NCI-H510A treated with DMSO at 0.1 percent for 48 hours (cell line): ENCODE measurements at places on chromosomes 1 and 21.

GRCh38 chr1:179369751-179370341 lies 4.1 kb downstream of the AXDND1 start:
- peak; percentile 87 for DNase-seq

GRCh38 chr1:8347635-8348034 lies 29.7 kb downstream of the SLC45A1 start:
- DNase-seq, result no peak

DNA sequence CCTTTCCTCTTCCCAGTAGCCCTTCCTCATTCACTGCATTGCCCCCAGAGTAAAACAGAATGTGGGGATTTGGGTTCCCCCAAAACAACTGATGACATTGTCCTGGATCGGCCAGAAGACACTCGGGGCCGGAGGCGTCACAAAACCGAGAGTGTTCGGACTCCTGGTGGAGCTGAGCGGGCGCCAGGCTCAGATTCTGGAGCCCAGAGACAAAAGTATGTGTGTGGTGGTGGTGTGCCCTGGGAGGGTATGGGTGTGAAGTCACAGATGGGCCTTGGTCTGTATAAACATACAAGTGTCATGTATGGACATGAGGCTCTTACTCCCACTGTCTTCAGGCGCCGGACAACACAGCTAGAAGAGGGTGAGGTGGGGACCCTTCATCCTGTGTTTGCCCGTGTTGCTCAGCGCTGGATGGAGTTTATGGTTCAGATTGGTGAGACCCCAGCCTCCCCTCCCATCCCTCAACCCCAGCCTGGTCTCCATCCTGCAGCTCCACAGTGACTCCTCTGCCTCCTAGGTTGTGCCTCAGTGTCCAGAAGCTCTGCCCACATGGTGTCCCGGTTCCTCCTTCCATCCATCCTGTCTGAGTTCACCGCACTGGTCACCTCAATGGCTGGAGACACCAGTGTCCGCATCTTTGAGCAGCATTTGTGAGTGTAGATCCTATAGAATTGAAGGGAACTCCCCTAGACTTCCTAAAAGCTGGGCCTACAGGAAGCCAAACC lies 12.4 kb downstream of the HYI start:
- DNase-seq, result no peak

DNA sequence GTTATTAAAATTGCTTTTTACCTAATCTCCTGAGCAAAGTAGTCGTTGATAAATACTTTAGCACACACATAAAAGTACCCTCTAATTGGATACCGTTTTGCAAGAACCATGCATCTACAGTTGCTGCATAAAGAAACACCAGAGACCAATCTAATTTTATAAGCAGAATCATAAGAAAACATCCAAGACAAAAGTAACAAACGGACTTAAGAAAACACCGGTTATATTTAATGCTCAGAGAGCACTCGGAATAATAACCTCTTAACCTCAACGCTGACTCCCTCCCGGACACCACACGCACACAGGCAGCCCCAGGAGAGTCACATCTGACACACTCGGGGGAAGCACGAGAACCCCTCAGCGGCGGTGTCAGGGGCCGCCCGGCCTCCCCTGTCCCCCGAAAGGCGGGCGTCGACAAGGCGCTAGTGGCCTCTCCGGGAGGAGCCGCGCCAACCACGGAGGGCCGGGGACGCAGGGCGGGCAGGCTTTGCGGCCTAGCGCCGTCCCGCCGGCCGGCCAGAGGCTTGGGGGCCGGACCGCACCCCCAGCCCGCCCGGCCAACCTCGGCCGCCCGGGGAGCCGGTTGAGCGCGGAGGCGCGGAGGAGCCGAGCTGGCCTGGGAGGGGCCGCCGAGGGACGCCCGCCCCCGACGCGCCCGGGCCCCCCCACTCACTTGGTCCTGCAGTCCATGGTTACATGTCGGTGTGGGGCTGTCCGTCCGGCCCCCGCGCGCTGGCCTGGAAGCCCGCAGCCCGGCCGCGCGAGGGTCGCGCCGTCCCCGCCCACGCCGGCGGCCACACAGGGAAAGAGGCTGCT lies 606 bp downstream of the DENND1B start:
- no peak for DNase-seq

DNA sequence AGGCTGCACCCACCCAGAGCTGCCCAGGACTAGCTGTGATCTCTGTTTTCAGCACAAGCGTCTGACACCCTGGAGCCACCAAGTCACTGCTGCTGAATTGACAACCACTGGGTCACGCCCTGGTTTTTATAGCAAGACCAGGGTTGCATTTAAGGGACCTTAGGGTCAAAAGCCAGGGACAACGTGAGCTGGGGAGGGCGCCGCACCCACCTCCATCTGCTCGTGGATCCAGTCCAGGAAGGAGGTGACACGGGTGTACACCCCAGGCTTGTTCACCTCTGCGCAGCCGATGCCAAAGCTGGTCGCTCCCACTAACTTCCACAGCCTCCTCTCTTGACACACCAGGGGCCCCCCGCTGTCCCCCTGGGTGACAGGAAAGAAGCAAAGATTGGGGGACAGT lies 9.2 kb upstream of the TFF1 start:
- no peak for DNase-seq

DNA sequence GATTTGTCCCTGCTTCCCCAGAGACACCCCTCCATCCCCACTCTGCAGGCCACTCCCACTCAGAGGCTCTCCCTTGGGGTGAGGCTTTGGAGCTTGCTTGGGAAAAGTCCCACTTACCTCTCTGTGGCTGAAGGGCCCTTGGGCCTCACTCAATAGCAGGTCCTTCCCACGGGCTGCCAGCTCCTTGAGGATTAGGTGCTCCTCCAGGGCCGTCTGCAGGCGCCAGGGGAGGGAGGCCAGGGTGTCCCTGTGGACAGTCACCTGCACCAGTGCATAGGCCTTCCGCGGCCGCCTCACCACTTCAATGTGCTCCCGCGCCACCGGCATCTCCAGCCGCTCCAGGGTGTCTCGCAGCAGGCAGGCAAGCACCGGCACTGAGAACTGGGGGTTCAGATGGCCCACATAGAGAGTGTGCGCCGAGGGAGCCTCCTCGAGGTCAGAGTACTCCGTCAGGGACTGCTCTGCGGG lies 1.4 kb downstream of the SLFNL1 start:
- DNase-seq, result no peak

GRCh38 chr1:38680801-38681510 lies 178.6 kb downstream of the RRAGC start:
- no peak for DNase-seq

DNA sequence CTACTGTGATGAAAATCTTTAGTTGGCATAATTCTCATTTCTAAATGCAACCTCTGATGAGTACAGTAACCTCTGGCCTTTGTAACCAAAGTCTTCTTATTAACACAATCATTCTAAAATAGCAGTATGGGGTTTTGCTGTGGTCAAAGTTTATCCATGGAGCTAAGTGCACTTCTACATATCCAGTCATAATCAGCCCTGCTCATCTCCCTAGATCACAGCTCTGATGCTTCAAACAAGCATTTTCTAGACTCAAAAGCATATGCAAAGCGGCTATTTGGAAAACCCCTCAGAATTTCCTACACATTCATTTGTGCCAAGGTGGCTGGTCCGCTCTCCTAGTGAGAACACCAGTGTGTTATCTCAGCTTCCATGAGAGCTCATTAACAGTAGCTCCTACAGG lies 418.6 kb downstream of the MRPL39 start:
- no peak for DNase-seq

DNA sequence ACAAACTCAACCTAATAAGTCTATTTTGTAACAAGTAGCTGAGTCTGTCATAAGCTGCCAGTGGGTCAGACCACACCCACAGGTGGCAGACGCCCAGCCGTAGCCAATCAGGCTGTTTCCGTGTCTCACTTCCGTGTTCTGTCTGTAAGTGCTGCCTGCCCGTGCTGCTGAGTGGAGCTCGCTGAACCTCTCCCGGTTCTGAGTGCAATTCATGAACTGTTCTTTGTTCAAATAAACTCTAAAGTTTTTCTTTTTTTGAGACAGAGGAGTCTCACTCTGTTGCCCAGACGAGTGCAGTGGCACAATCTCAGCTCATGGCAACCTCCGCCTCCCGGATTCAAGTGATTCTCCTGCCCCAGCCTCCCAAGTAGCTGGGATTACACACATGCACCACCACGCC lies 25.1 kb downstream of the POFUT2 start:
- DNase-seq, result no peak

- peak; percentile 40 for DNase-seq
These were observed 30.9 kb downstream of the GPA33 start for GRCh38 chr1:167059045-167059808.

DNA sequence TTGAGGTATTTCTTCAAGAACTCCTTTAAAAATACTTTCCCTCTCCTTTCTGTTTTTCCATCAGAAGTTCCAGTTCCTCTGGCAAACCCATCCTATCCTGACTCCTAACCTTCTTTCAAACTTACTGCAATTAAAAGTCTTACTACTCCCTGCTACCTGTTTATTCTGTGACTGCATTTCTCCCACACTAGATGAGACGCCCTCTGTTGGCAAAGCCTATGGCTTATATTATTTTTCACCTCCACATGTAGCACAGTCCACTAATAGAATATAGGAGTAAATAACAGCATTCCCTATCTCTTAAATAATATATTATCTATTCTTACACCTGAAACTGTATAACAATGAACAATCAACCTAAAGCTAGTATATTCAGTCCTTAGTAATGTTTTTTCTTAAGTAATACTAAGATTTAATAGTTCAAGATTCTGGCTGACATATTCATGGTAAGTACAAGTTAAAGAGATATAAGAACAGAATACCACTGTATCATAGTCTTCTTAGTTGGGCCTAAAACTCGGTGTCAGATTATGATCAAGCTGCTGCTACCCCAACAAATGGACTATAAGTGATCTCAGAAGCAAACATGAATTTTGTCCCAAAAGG lies 54.8 kb downstream of the RAB3GAP2 start:
- peak; percentile 27 for DNase-seq

- no peak for DNase-seq
These were observed 2.5 kb upstream of the OLFML3 start for GRCh38 chr1:113976609-113977278.

DNA sequence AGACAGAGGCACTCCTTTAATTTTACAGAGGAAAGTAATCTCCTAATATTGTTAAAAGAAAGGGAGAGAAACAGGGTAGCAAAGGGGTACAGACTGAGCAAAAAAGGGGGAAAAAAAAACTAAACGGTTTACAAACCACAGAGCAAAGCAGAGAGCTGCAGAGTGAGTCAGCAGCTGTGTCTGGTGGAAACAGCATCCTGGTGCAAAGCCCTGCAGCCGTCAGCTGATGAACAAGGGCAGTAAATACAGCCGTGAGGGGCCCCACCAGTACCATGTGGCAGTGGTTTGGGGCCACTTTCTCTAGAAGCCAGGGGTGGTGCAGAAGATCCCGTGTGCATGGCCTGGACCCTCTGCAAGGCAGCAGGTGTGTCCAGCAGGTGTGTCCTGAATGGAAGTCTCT lies 111.3 kb downstream of the ERG start:
- no peak for DNase-seq

- DNase-seq, result no peak
These were observed 27.1 kb downstream of the STK40 start for GRCh38 chr1:36358514-36359084.

- DNase-seq, result no peak
These were observed 9.7 kb downstream of the ARHGEF2 start for GRCh38 chr1:155968670-155969069.

DNA sequence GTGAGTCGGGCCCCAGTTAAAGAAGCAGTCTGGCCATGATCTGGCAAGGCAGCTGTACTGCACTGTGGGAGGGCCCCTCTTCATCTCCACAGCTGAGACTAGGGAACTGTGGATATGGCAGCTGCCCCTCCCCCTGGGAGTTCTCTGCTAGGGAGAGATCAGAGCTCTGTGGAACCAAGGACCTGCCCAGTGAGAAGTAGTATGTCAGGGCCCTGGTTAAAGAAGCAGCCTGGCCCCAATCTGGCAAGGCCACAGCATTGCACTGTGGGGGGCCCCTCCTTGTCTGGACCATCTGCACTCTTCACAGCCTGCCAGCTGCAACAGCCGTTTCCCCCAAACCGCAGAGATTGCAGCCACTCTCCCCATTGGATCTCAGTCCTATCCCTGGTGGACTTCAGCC lies 208.5 kb downstream of the DNAH14 start:
- DNase-seq, result no peak

GRCh38 chr1:248786156-248786555 lies 30.6 kb upstream of the LYPD8 start:
- no peak for DNase-seq

DNA sequence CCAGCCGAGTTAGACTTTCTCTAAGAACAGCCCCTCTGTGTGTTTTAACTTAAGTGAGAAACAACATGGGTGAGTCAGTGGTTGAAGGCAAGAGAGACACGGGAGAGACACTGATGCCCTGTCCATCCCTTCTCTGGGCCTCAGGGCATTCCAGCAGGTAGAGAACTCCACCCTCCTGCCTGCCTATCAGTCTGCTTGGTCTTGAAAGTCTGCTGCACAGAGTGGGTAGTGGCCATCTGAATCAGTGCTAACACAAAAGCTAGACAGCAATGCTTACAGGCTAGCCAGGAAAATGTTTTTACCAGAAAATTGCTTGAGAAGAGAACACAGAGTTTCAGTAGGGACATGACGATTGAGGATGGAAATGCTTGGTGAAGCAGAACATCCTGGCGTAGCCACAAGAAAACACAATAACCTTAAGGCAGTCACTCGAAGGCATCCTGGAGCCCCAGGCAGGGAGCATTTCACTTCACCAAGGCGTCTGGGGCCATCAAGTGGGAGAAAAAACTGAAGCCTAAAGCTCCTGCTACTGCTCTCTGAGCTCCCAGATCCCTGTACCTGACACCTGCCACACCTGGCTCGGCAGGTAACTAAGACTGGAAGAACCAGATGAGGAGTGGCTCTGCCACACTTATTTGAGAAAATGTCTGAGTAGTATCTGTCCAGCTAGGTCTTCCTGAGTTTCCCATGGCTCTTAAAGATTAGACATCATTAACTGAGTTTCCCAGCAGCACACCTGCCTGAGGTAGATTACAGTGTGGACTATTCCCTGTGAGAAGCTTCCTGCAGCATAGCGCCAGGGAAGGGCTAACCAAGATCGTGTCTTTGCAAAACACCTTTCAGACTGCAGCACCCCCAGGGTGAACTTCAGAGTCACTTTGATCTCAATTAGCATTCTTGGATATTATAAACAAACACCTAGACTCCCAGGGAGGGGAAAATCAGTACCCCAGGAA lies 18.1 kb upstream of the LBR start:
- DNase-seq, result peak; percentile 82

DNA sequence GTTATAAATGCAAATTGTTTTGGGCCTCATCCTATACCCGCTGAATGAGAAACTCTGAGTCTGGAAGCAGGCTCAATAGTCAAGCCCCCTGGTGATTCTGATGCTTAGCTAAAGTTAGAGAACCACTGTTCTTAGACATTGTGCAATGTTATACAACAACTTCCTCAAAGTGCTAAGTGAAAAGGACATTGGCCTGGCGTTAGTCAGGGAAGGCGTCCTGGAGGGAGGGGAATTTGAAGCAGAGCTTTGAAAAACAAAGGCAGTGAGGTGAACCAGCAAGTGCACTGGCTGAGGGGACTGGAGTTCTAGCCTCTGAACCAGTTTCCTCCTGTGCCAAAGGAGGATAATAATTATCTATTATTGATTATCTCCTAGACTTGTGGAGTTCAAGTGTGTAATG lies 5.1 kb downstream of the CD1D start:
- no peak for DNase-seq

- DNase-seq, result no peak
These were observed 82.9 kb upstream of the CACYBP start for GRCh38 chr1:174916846-174917245.
